ENCODE measurements at places on chromosomes 11 and 22. TPM values are rescaled to one million over a fixed set of nuclear protein-coding genes. Genes with fewer than 3 reads are reported as not detected.

- no peak for DNase-seq
- no peaks in the 10 kb centered on the region for H3K4me1 ChIP-seq
- H3K36me3 ChIP-seq: no peaks in the 10 kb centered on the region
Observed at GRCh38 chr11:37038911-37039310, 440.9 kb upstream of the RAG2 start.

Gene OR5P2
- total RNA-seq: not detected

Gene PIK3C2A
- total RNA-seq: 40.4 TPM

Gene MPZL3
- total RNA-seq: 29.9 TPM

Gene OR2AG1
- total RNA-seq: not detected

Gene SUSD2
- total RNA-seq: 0.44 TPM

Gene OR5M11
- not detected for total RNA-seq

DNA sequence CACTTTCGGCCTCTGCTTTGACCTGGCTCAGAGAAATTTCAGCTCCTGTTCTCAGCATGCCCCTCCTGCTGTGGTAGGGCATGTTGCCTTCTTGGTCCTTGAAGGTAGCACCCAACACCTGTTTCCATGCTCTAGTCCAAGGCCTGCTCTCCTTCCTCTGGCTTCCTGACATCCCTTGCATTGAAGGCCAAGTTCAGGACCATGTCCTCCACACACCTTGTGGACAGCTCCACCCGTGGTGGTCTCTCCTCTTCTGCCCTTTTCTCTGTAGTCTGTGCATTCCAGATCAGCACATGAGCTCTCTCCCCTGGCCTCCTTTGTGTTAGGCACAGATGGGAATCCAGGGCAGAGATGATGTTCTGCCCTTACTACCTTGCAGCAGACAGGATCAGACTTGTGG is 225.3 kb downstream of the ADAMTS15 start:
- DNase-seq: no peak
- no peak overlapping the region for H3K27ac ChIP-seq
- no peaks in the 10 kb centered on the region for H3K36me3 ChIP-seq
- H3K4me1 ChIP-seq: no peaks in the 10 kb centered on the region
- no peak overlapping the region for H3K4me3 ChIP-seq

- no peak overlapping the region for H3K4me3 ChIP-seq
- H3K27ac ChIP-seq: no peak overlapping the region
- no peak for DNase-seq
- no peaks in the 10 kb centered on the region for H3K4me1 ChIP-seq
- H3K27me3 ChIP-seq: peaks cover 6% of the 10 kb centered on the region
Observed at GRCh38 chr22:33209930-33210784, 152.0 kb upstream of the SYN3 start.

- H3K36me3 ChIP-seq: no peaks in the 10 kb centered on the region
- no peak overlapping the region for H3K27ac ChIP-seq
Observed at GRCh38 chr11:127609025-127609773, 608.6 kb upstream of the KIRREL3 start.

Gene FOLR1
- total RNA-seq: not detected

Gene OR10A2
- total RNA-seq: not detected

Gene NCF4
- total RNA-seq: 16.6 TPM

DNA sequence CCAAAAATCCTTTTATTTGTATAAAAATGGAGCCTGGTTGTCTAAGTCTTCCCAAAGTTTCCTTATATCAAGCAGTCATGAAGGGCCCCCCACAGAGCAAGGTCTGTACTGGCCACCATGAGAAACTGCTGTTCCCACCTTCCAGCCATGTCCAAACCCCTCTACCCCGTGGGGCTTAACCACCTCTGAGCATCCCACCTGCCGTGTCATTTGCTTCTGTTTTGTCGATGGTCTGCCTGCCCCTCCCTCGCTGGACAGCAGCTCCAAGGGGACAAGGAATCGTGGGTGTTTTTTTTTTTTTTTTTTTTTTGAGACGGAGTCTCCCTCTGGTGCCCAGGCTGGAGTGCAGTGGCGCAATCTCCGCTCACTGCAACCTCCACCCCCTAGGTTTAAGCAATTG is 11.1 kb upstream of the ANO1 start:
- H3K36me3 ChIP-seq: no peaks in the 10 kb centered on the region
- no peak overlapping the region for H3K27ac ChIP-seq
- no peak for DNase-seq
- H3K4me1 ChIP-seq: no peaks in the 10 kb centered on the region
- H3K27me3 ChIP-seq: peaks cover 8% of the 10 kb centered on the region
- H3K4me3 ChIP-seq: no peak overlapping the region

Gene TUG1
- 129 TPM for total RNA-seq

- H3K4me3 ChIP-seq: peak overlapping the region; percentile 6
- no peaks in the 10 kb centered on the region for H3K27me3 ChIP-seq
- peaks cover 16% of the 10 kb centered on the region for H3K4me1 ChIP-seq
- peak overlapping the region; percentile 65 for H3K27ac ChIP-seq
- no peak for DNase-seq
- no peaks in the 10 kb centered on the region for H3K36me3 ChIP-seq
Observed at GRCh38 chr11:67584205-67584880, 731 bp downstream of the GSTP1 start.

Gene LARGE1
- total RNA-seq: 1.1 TPM

- DNase-seq: peak; percentile 30
- peaks cover 38% of the 10 kb centered on the region for H3K4me1 ChIP-seq
Observed at GRCh38 chr22:44031158-44031952, 7.3 kb downstream of the PARVB start.

DNA sequence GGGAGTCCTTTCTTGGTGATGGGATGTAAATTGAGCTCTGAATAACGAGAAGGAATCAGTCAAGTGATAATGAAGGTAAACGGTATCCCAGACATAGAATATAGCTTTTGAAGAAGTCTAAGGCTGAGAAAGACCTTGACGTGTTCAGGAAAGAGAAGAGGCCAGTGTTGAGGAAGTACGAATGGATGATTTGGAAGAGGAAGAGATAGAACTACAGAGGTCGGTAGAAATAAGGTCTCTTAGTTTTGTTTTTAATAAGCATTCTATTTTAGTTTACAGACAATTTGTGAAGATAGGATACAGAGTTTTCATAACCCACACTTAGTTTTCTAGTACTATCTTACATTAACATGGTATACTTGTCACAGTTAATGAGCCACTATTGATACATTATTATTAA is 1598.1 kb downstream of the FAM181B start:
- H3K4me1 ChIP-seq: no peaks in the 10 kb centered on the region
- no peaks in the 10 kb centered on the region for H3K27me3 ChIP-seq
- no peak overlapping the region for H3K4me3 ChIP-seq
- no peaks in the 10 kb centered on the region for H3K36me3 ChIP-seq

GRCh38 chr22:42319386-42319785 is 48.9 kb upstream of the TCF20 start:
- H3K27me3 ChIP-seq: no peaks in the 10 kb centered on the region
- no peak overlapping the region for H3K27ac ChIP-seq
- H3K36me3 ChIP-seq: no peaks in the 10 kb centered on the region
- H3K4me1 ChIP-seq: peaks cover 26% of the 10 kb centered on the region
- DNase-seq: no peak
- no peak overlapping the region for H3K4me3 ChIP-seq

DNA sequence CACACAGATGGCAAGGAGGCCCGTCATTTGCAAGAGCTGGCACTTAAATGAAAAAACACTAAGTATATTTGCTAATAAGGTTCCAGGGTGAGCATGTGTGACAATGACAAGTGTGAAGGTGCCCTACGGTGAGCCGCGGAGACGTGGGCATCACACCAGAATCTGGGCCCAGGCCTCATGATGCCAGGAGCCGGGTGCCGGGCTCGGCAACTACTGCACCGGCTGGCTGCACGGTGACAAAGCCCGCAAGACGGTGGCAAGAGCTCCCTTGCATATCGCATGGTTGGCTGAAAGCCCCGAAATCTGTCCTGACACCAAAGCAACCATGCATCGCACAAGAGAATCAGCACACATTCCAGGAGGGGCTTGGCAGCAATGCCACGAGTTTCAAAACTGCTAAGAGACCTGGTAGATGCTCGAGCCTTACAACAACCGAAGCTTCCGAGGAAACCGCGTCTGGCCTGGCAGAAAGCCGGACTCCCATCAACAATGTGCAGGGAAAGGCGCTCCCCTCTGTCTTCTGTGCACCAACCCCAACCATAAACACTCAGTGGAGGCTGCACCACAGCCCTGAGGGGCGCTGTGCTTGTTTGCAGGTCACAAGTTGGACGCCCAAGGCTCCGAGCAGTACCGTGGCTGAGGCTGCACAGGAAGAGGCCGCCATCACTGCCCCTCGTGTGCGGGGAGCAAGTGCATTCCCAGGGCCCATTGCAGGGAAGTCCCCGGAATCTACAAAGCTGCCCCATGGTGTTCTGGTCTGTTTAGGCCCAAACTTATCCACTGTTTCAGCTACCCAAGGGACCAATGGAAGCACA is 339.7 kb downstream of the CTTN start:
- no peak overlapping the region for H3K27ac ChIP-seq
- no peaks in the 10 kb centered on the region for H3K27me3 ChIP-seq

- DNase-seq: no peak
- no peak overlapping the region for H3K27ac ChIP-seq
- H3K27me3 ChIP-seq: no peaks in the 10 kb centered on the region
- H3K36me3 ChIP-seq: peaks cover 14% of the 10 kb centered on the region
- no peaks in the 10 kb centered on the region for H3K4me1 ChIP-seq
- no peak overlapping the region for H3K4me3 ChIP-seq
Observed at GRCh38 chr22:47000888-47001287, 238.4 kb downstream of the TBC1D22A start.

DNA sequence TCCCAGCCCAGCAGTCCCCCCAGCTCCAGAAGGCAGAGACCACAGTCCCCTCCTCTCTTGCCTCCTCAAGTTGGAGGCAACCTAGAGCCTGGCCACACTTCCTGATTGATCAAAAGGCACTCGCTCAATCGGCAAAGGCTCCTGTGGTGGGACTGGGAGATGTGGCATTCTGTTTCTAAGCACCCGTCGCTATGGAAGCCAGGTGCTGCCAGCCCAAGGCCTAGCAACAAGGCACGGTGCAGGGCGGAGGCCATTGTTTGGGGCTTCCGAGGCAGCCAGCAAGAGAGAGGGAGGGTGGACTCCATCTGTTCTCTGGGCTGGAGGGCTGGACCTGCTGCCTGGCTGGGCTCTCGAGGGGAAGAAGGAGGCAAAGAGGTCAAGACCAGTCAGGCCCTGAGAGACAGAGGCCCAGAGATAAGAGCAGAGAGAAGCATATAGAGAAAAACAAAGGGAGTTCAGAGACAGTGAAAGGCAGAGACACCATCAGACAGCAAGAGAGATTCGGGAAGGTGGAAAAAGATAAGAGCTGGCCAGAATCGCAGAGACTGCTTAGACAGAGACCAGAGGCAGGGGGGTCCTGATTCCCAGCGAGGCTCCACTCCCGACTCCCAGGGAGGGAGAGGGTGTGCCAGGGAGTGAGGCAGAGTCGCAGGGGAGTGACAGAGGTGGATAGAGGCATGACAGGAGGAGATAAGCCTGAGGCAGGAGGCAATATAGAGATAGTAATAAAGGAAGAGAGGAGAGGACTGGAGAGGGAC is 21.2 kb downstream of the PDE2A start:
- no peaks in the 10 kb centered on the region for H3K4me1 ChIP-seq
- H3K36me3 ChIP-seq: no peaks in the 10 kb centered on the region
- no peak overlapping the region for H3K27ac ChIP-seq

GRCh38 chr11:76629116-76629852 is 41.3 kb downstream of the LRRC32 start:
- H3K27ac ChIP-seq: no peak overlapping the region
- no peak overlapping the region for H3K4me3 ChIP-seq
- no peaks in the 10 kb centered on the region for H3K36me3 ChIP-seq
- H3K4me1 ChIP-seq: peaks cover 8% of the 10 kb centered on the region
- no peaks in the 10 kb centered on the region for H3K27me3 ChIP-seq
- DNase-seq: no peak

DNA sequence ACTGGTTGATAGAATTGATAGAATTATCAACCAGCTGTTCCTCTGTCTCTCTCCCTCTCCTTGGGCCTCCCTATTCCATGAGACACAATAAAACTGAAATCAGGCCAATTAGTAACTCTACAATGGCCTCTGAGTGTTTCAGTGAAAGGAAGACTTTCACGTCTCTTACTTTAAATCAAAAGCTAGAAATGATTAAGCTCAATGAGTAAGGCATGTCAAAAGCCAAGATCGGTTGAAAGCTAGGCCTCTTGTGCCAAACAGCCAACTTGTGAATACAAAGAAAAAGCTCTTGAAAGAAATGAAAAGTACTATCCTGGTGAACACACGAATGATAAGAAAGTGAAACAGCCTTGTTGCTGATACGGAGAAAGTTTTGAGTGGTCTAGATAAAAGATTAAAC is 16.6 kb downstream of the PIH1D2 start:
- no peak overlapping the region for H3K27ac ChIP-seq
- no peak for DNase-seq
- no peak overlapping the region for H3K4me3 ChIP-seq
- no peaks in the 10 kb centered on the region for H3K4me1 ChIP-seq
- peaks cover 37% of the 10 kb centered on the region for H3K36me3 ChIP-seq

GRCh38 chr22:32339190-32340012 is 18.3 kb upstream of the RFPL3 start:
- H3K4me1 ChIP-seq: no peaks in the 10 kb centered on the region
- peaks cover 9% of the 10 kb centered on the region for H3K27me3 ChIP-seq
- DNase-seq: no peak
- no peak overlapping the region for H3K4me3 ChIP-seq
- no peaks in the 10 kb centered on the region for H3K36me3 ChIP-seq

- H3K4me3 ChIP-seq: no peak overlapping the region
- no peaks in the 10 kb centered on the region for H3K27me3 ChIP-seq
- peaks cover 43% of the 10 kb centered on the region for H3K36me3 ChIP-seq
- no peaks in the 10 kb centered on the region for H3K4me1 ChIP-seq
- no peak for DNase-seq
Observed at GRCh38 chr11:763073-763463, 14.2 kb downstream of the GATD1 start.

GRCh38 chr22:22395245-22395644 is 113.3 kb downstream of the ZNF280B start:
- no peaks in the 10 kb centered on the region for H3K36me3 ChIP-seq
- H3K27ac ChIP-seq: no peak overlapping the region
- H3K4me3 ChIP-seq: no peak overlapping the region

Gene UBQLNL
- total RNA-seq: 0.50 TPM

GRCh38 chr11:7858006-7858405 is 61.3 kb upstream of the OR5P2 start:
- H3K27ac ChIP-seq: no peak overlapping the region
- H3K4me1 ChIP-seq: no peaks in the 10 kb centered on the region
- DNase-seq: no peak
- peaks cover 4% of the 10 kb centered on the region for H3K27me3 ChIP-seq
- H3K36me3 ChIP-seq: no peaks in the 10 kb centered on the region
- no peak overlapping the region for H3K4me3 ChIP-seq

- no peaks in the 10 kb centered on the region for H3K36me3 ChIP-seq
- no peak overlapping the region for H3K27ac ChIP-seq
- H3K4me1 ChIP-seq: peaks cover 14% of the 10 kb centered on the region
- no peaks in the 10 kb centered on the region for H3K27me3 ChIP-seq
- DNase-seq: no peak
- no peak overlapping the region for H3K4me3 ChIP-seq
Observed at GRCh38 chr11:16902781-16903378, 111.3 kb downstream of the PLEKHA7 start.

GRCh38 chr11:92793189-92793588 is 176.3 kb upstream of the MTNR1B start:
- no peak for DNase-seq
- no peak overlapping the region for H3K27ac ChIP-seq
- H3K36me3 ChIP-seq: no peaks in the 10 kb centered on the region
- no peaks in the 10 kb centered on the region for H3K27me3 ChIP-seq

- H3K4me1 ChIP-seq: no peaks in the 10 kb centered on the region
- H3K36me3 ChIP-seq: no peaks in the 10 kb centered on the region
- no peak overlapping the region for H3K27ac ChIP-seq
- H3K27me3 ChIP-seq: no peaks in the 10 kb centered on the region
- DNase-seq: no peak
Observed at GRCh38 chr11:109728056-109728455, 306.1 kb downstream of the C11orf87 start.

- no peak for DNase-seq
- H3K4me3 ChIP-seq: no peak overlapping the region
- H3K27ac ChIP-seq: no peak overlapping the region
- no peaks in the 10 kb centered on the region for H3K36me3 ChIP-seq
Observed at GRCh38 chr11:35376613-35377012, 42.7 kb downstream of the SLC1A2 start.
